ENCODE measurements at places on chromosomes 1 and 21.

DNA sequence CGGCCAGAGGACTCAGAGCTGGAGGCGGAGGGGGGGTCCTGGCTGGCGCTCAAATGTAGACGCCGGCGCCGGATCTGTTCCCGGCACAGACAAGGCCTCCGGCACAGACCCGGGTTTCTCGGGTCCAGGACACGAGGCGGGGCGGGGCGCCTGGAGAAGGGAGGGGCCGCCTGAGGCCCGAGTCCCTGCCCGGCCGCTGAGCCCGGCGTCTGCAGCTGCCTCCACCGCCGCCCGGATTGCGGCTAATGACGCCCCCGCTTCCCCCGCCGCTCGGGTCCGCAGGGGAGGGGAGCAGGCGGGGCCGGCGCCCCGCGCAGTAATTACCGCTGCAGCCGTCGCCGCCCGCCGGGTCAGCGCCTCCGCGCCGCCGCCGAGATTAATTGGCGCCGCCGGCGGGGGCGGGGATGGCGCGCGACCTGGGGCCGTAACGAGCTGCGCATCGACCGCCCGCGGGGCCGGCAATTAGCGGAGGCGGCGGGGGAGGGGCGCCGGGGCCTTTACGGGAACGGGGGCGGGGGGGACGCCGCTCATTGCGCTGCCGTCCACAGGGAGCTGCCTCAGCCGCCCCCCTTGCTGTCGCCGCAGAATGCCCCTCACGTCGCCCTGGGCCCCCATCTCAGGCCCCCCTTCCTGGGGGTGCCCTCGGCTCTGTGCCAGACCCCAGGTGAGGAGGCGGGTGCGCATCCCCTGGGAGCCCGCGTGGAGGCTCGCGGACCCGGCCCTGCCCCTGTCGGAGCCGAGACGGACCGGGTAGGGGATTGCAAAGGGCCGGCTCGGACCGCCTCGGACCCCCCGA is 17.3 kb downstream of the NOC2L start:
- no peak for DNase-seq

GRCh38 chr1:37073152-37073853 is 39.0 kb upstream of the GRIK3 start:
- no peak for DNase-seq

GRCh38 chr21:25558123-25558522 is 49.2 kb downstream of the MRPL39 start:
- DNase-seq = no peak

- DNase-seq = no peak
Observed at GRCh38 chr1:179144626-179145025, 62.8 kb downstream of the TOR3A start.

- DNase-seq = no peak
Observed at GRCh38 chr1:6443339-6444115, 19.0 kb downstream of the ESPN start.

DNA sequence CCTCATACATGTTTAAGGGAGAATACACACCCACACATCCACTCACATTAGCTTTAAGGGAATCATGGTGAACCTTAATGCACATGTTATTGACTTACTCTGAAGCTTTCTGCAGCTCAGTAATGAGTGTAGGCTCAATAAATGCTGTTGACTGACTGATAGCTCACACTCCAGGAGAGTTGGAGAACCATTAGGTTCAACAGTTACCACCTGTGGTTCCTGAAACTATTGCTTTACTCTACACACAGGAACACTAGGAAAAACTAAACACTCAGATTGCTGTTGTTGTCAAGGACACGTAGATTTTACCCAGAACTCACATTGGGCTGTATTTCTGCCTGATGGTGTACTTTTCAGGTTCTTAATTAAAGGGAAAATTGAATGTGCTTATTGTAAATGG is 37.3 kb downstream of the ZC3H11B start:
- no peak for DNase-seq

DNA sequence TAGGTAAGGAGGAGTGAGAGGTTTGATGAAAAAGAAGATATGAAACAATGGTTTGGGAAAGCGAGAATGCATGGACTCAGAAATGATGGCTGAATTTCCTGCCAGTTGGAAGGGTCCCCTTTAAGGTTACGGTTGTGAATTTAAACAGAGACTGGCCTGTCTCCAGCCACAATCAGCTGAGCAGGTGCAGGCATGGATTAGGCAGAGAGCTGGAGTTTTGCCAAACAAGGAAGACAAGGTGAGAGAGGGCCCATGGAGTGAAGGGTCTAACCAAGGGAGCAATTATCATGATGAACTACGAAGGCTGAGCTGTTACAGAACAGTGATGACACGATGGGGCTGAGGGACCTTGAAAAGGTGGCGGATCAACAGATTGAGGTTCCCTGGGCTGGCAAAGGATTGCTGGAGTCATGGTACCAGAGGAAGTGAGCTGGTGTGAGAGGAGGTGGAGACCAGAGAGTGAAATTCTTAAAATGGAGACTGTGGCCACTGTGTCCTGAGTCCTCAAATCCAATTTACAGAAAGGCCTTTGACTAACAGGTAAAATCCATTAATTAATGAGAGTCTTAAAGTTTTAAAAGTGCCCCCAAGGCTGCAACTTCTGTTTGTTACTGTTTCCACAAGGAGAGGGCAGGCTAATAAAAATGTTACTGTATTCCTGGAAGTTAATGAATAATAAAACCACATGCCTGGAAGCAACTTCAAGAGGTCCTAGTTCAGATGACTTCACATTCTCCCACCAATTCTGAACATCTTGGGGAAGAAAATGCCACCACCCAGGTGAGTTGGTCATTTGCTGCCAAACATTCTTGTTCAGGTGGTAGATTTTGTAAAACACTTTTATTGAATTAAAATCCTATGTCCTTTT is 41.5 kb downstream of the LHX9 start:
- no peak for DNase-seq

GRCh38 chr1:244865028-244865371 is 657 bp upstream of the HNRNPU start:
- no peak for DNase-seq

DNA sequence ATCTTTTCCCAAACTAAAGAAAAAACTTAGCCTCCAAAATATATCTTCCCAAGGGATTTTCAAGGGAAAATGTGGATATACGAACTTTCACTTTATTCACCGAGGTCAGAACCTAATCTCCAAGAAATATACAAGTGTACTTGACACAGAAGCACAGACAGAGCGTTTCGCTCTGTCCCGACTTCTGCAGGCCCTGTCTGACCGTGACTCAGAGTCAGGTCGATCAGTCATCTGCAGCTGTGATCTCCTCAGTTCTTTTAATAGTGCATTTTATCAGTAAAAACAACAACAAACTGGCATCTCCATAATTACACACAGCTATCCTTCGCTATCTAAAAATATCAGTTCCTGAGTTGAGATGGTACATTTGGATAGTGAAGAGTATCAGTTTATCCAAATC is 226.6 kb downstream of the TM2D1 start:
- DNase-seq = no peak

DNA sequence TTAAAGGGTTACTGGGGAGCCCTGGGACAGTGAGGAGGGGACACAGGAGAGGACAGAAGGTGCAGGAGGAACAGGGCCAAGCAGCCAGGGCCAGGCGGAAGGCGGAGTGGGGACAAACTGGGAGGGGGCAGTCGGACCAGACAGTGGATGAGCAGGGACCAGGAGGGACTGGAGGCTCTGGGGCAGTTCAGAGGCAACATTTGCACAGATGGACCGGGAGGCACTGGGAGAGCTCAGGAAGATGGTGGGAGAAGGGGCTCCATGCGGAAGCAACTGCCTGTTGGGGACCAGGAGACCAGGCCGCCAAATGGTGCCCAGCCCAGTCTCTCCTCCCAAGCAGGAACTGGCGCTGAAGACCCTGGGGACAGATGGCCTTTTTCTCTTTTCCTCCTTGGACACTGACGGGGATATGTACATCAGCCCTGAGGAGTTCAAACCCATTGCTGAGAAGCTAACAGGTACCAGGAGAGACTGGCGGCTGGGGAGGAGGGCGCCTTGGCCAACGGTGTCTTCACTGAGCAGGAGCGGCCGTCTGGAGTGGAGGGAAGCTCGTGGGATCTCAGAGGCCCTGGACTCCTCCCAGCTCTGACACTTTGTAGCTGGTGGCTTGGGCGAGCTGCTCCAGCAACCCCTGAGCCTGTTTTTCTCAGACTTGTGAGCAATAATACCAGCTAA is 847 bp downstream of the SELENON start:
- DNase-seq = no peak
